ENCODE measurements at places on chromosomes 1 and 21. TPM values are rescaled to one million over a fixed set of nuclear protein-coding genes. Genes with fewer than 3 reads are reported as not detected.

The CFHR4 gene
- total RNA-seq, result not detected

The USH2A gene
- 0.05 TPM for total RNA-seq

The S100A9 gene
- 25.0 TPM for total RNA-seq

The NCF2 gene
- total RNA-seq, result 102 TPM

The NCAM2 gene
- 0.10 TPM for total RNA-seq

The SLC16A4 gene
- 173 TPM for total RNA-seq

The HSF2BP gene
- total RNA-seq, result 2.6 TPM

The FALEC gene
- not detected for total RNA-seq

The SYDE2 gene
- 9.7 TPM for total RNA-seq

The PM20D1 gene
- 0.35 TPM for total RNA-seq

The ZNF684 gene
- 2.4 TPM for total RNA-seq

The APP gene
- total RNA-seq, result 1,827 TPM

The CC2D1B gene
- total RNA-seq, result 33.5 TPM

DNA sequence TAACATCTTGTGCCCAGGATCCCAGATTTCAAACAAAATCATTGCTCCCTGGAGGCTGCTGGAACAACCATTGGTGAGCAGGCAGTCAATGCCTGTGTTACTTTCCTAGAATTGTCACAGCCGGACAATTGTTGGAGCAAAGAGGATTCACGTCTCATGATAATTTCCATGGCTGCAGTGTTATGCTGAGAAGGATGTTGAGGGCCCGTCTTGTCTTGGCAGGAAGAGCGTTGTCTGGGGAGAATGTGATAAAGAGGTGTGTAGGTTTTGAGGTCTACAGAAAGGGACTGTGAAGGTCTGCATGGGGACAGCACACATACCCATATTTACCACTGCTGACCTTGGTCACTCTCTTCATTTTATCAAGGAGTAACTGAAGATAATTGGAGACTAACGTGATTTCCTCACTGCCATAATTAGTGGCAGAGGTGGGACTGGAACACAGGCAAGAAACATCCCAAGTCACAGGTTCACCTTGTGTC is 6.3 kb downstream of the MECR start:
- DNase-seq, result no peak

- no peak for DNase-seq
Observed at GRCh38 chr1:244945109-244945671, 80.8 kb upstream of the HNRNPU start.

DNA sequence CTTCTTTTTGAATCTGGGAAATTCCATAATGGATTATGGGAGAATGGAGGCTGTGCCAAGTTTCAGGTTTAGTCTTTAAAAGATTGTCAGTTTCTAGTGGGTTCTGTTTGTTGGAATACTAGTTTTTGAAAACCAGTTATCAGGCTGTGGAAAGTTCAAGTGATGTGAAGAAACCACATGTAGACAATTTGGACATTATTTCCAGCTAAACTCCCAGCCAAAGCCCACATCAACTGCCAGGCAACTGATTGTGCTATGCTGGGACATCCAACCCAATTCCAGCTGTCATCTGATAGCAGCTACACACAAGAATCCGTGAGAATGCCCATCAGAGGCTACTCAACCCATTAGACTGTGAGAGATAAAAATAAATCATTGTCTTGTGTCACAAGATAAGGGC is 546.1 kb upstream of the ADAMTS5 start:
- DNase-seq, result no peak

GRCh38 chr1:119783354-119784185 is 14.9 kb upstream of the HMGCS2 start:
- DNase-seq, result peak; percentile 60

- DNase-seq, result no peak
Observed at GRCh38 chr1:32240140-32240951, 6.7 kb upstream of the FAM167B start.

DNA sequence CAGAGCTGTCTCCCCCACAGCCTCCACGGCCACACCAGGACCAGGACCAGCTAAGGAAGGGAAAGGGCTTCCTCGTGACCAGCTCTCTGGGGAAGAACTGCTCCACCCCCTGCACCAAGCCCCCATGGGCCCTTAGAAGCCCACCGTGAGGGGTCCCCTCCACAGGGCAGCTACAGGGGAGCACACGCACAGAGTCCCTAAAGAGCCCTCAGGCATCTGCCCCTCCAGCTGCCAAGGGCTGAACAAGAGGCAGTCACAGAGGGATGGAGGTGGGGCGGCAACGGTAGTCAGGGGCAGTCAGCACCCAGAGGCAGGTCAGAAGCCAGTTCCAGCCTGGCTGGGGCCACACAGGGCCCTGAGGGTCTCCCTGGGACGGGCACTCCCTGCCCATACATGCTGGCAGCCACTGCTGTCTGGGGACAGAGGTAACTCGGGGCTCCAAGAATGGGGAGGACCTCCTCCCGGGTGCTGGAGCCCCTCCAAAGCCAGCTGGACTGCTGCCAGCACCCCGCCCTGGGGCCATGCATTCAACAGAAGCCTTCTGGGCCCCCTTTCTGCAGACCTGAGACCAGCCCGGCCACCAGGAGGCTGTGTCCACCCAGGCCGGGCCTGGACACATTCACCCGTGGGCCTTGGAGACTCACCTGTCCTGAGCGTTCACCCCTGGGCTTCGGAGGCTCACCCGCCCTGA is 18.7 kb downstream of the SLC19A1 start:
- DNase-seq, result no peak

DNA sequence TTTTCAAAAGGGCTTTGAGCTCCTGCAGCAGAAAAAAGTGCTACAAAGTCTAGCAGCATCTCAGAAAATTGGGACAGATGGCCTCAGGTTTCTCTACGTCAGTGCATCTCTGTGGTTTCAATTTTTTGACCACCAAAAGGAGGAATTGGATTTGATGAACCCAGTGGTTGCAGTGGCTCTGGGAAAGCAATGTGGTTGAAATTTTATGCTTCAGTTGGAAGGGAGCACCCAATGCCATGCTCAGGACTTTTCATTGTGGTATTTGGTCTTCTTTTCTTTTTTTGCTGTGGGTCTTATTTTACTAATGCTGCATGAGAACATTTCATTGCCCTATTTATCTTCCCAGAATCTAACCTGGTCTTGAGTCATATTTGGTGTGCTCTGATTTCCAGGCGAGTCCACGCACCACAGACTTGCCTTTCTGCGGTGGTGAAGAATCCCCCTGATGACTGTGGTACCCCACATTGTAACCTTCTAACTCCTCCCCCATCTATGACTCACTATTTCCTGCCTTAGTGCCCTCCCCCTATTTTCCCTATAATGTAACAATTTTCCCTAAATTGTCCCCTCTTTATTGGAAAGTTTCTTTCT is 56.7 kb downstream of the S1PR1 start:
- peak; percentile 92 for DNase-seq

GRCh38 chr1:200496937-200497336 is 87.1 kb upstream of the ZNF281 start:
- no peak for DNase-seq

DNA sequence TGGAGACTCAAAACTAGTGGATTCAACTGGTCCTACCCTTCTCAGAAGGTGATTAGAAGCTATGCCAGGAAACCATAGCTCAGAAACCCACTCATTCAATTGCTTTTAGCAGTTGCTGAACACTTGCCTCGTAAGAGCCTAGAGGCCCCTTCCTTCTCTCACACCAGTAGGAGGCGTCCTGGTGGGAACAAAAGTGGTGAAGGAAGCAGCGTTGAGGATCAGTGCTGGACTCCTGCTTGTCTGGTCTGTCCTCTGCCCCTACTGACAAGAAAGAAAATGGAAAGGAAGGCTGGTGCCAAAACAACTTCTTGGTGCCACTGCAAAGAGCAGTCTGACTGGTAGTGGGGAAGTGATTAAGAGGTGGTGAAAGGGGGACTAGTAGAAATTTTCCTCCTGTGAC is 269.7 kb downstream of the LMO4 start:
- DNase-seq, result no peak

GRCh38 chr1:193417945-193418744 is 231.7 kb upstream of the B3GALT2 start:
- peak; percentile 60 for DNase-seq

DNA sequence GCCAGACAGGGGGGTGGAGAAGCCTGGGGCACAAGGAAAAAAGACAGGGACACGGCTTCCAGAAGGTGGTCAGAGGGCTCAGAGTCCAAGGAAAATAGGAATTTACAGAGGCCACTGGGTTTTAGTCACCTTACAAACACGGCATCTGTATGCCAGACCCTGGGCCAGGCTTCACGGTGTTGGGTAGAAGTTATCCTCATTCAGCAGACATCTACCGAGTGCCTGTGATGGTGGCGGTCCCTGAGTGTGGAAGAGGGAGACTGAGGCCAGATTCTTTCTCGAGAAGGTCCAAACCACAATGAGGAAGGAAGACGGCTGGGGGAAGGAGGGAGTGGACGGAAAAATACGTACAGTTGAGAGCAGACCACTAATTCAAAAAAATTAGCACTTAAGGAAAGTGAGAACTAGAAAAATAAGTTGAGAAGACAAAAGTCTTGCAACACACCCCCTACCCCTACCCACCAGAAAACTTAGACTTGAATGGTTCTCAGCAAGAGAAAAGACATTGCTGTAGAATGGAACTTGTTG is 864 bp upstream of the BTG2 start:
- no peak for DNase-seq

DNA sequence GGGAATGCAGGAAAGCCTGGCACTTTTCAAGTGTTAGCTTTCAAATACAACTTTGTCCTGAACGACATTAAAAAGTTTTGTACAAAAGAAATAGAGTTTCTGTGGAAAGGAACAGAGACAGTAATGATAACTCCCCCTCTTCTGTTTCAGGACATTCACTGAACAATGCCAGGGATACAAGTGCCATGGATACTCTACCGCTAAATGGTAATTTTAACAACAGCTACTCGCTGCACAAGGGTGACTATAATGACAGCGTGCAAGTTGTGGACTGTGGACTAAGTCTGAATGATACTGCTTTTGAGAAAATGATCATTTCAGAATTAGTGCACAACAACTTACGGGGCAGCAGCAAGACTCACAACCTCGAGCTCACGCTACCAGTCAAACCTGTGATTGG is 189.5 kb downstream of the ADGRL2 start:
- DNase-seq, result no peak

DNA sequence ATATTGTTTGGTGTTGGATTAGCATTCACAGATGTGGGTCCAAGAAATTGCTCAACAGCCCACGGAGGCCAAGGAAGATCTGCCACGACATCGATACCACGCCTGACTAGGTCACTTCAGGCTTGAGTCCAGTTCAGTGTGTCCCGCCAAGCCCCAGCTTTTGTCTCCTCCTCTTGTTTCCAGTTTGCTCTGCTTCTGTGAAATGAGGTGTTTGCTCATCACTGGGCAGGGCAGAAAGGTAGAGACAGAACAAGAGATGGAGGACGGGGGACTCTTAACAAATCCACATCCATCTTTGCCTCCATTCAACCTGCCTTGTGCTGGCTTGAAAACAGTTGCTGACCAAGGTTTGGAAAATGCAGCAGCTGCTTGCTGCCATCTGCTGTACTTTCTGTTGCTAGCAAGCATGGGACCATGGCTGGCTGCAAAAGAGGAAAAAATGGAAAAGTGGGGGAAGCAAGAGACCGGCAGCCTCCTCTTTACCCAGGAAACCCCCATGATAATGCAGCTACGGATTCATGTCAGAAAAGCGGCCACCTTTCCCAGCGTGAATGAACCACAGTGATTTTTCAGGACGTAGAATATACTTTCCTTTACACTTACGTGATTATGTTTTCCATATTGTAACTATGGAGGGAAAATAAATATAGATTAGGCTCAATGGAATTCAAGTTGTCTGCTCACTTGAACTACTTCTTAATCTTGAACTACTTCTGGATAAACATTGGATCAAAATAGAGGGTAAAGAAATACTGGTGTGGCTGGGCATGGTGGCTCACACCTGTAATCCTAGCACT is 80.2 kb upstream of the GREM2 start:
- peak; percentile 2 for DNase-seq

- no peak for DNase-seq
Observed at GRCh38 chr1:241356187-241356518, 852 bp downstream of the RGS7 start.

DNA sequence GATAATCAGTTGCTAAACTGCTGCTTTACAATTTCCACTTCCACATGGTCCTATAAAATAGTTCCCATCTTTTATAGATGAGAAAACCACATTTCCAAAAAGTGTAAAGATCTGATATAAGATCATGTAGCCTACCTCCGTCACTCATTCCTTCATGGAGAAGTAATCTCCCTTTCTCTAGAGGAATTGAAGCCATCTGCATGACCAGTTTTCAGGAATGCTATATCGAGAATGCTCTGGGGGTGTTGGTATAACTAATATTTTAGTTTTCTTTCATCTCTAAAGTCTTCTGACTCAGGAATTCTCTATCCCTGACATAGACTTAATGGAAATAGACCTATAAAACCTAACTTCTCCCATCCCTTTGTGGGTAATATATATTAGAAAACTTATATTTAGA is 173.0 kb upstream of the UBE2U start:
- peak; percentile 25 for DNase-seq

- no peak for DNase-seq
Observed at GRCh38 chr1:19940486-19941205, 17.2 kb upstream of the PLA2G2E start.

GRCh38 chr1:198520524-198521254 is 19.8 kb downstream of the ATP6V1G3 start:
- peak; percentile 30 for DNase-seq

- DNase-seq, result no peak
Observed at GRCh38 chr1:178243119-178243518, 149.2 kb downstream of the RASAL2 start.

DNA sequence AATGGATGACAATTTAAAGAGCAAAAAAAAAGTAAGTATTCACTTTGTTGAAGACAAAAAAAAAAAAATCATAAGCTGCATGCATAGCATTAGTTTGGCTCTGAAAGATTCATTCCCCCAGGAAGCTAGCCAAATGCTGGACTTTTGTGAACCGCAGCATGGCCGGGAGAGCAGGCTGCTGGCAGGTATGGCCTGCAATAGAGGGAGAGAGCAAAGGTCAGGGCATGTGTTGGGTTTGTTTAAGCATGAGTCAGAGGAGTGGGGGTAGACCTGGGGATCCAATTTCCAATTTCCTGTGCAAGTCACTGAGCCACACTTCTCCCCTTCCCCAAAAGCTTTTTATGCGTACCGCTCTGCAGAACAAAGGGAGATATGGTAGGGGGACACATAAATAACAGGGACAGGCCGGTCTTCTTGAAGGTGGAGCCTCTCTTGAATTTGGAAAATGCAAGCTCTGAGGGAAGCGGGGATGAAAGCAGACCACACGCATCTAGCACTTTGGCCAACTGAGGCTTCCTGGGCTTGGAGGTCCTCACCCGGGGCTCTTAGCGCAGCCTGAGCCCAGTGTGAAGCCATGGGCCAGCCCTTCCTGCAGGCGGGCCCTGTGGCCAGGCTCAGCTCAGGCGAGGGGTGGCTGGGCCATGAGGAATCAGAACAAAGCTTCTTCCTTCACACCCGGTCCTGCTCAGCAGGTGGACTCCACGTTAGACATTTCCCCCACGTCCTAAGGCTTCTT is 171.1 kb downstream of the TOMM20 start:
- DNase-seq, result peak; percentile 97

GRCh38 chr1:25718732-25719131 is 81.3 kb upstream of the SELENON start:
- no peak for DNase-seq

- peak; percentile 36 for DNase-seq
Observed at GRCh38 chr1:213201380-213202155, 150.5 kb downstream of the RPS6KC1 start.

- DNase-seq, result peak; percentile 80
Observed at GRCh38 chr1:230772457-230773395, 25.5 kb downstream of the CAPN9 start.

All from renal cortical epithelial cell (primary cell).